Cortex of kidney (tissue), 1 donor: ENCODE measurements at places on chromosomes 13 and 19.

GRCh38 chr13:99778500-99778899 is 193.1 kb downstream of the ZIC5 start:
- no peak for DNase-seq

GRCh38 chr19:50957587-50957986 is 4.7 kb upstream of the KLK5 start:
- no peak for DNase-seq

DNA sequence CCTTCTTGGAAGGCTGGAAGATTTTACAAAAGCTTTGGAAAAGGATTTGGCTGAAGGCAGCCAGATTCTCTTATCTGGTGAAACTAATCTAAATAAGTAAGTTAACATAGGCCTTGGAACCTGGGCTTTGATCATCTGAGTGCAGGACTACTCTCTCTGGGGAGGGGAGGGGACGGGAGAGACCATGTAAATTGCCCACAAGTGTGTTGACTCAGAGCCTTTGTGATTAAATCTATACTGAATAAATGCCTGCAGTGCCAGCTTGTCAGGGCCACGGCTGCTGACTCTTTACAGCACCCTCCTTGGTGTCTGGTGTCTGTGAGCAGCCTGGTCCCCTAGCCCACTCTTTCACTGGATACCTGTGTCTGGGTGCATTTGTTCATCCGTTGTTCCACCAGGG is 251.4 kb downstream of the ITGBL1 start:
- DNase-seq, result no peak

- DNase-seq, result no peak
These were observed 961 bp upstream of the URI1 start for GRCh38 chr19:29940971-29941585.

DNA sequence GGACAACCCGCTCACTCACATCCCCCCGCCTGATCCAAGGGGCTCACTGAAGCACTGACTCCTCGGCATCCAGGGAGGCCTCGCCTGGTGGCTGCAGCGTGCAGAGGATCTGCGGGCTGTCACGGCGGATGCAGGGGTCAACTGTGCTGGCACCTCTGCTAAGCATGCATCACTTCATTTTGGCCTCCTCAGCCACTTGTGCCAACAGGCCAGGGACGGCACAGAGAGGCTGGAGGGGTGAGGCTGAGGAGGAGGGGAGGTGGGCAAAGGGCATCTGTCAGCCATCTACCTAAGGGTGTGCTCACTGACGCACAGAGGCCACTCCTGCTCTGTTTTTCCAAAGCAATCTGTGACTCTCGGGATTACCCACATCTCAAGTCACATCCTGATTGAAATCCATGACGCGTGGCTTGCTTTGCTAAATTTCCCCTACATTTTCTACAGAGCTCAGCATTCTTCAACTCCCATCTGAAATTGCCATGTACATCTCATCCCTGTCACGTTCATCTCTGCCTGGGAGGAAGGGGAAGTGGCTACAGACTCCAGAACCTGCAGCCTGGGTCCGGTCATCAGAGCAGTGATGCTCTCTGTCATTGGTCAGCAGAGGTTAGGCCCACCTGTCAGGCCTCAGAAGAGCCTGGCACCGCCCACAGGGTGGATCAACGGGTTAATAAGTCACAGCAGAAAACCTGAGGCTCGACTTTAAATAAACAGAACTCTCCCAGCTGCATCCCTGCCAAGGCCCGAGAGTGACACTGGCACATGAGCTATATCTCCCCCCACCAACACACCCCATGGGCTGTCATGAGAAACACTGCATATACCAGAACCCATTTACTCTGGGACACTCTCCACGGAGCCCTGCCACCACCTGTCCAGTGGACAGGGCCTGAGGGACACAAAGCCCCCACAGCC is 17.6 kb downstream of the ELL start:
- DNase-seq, result no peak

DNA sequence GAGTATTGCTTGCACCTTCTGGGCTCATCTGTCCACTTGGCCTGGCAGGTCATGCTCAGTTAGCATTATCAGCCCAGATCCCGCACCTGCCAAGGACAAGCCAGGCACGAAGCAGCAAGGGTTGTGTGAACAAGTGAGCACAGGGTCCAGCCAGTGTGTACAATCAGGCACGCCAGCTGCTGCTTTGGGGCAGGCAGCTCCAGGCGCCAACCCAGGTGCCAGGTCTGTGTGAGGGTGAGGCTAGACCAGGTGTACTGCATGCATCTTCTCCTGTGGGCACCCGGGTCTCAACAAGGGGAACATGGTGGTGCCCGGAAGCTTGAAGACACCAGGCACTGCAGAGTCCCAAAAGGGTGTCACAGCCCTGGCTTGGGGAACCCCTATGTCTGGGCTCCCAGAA is 1446.8 kb downstream of the PCDH9 start:
- no peak for DNase-seq

GRCh38 chr13:32117701-32118100 is 86.1 kb downstream of the FRY start:
- no peak for DNase-seq

- no peak for DNase-seq
These were observed 771.3 kb upstream of the ARGLU1 start for GRCh38 chr13:107339209-107339608.

- DNase-seq, result no peak
These were observed 9.8 kb upstream of the FRY start for GRCh38 chr13:32021785-32022184.

- DNase-seq, result no peak
These were observed 11.4 kb downstream of the TPGS1 start for GRCh38 chr19:518598-519231.

DNA sequence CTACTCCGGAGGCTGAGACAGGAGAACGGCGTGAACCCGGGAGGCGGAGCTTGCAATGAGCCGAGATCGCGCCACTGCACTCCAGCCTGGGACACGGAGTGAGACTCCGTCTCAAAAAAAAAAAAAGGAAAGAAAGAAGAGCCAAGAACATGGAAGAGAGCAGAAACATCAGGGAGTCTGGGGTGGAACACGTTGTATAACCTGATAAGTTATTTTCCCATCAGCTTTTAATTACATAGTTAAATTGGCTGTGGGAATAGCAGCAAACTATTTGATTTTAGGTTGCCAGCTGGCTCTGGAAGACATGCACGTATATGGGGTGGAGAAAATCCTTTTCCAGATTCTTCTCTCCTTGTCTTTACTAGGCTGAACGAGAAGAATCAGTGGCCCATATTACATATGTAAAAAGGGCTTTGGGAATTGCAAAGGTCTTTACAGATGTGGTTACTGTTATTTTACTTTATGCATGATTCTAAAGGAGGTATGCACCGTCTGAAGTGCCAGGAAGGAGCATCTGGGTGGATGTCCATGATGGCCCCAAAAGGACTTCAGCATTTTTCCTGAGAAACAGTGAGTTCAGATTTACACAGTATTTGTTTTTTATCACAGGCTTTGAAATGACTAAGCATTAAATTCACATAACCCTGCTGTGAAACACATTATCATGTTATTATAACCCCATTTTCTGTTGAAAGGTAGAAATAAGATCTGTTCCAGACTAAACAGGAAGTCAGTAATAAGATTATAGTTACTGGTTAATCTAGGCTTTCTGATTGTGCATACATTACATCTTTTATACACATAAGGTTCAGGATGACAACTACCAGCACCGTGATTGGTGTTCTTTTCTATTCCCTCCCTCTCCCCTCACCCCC is 4.6 kb upstream of the NAA16 start:
- DNase-seq, result no peak

GRCh38 chr13:80462567-80462966 is 121.6 kb upstream of the SPRY2 start:
- DNase-seq, result no peak

DNA sequence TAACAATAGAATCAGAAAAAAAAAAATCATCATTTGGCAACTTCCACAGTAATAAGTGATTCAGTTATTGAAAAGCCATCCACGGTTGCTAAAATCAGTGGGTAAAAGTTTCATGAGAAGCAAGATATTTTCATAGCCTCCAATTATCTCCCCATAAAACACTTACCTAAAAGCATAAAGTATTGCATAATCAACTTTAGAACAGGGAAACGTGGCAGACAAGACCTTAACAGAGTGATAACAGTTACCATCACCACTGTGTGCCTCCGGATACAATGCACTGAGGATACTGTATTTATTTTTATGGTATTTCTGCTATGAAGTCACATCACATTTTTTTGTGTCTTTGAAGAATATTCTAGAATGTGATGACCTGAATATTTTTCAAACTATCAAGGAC is 37.0 kb downstream of the ABCC4 start:
- DNase-seq, result no peak

GRCh38 chr13:87677496-87678371 is 6.6 kb downstream of the SLITRK5 start:
- DNase-seq, result no peak

- DNase-seq, result no peak
These were observed 12.2 kb downstream of the CBARP start for GRCh38 chr19:1225440-1226226.
